Naive thymus-derived CD4-positive, alpha-beta T cell (primary cell): ENCODE measurements at places on chromosomes 11 and 22.

DNA sequence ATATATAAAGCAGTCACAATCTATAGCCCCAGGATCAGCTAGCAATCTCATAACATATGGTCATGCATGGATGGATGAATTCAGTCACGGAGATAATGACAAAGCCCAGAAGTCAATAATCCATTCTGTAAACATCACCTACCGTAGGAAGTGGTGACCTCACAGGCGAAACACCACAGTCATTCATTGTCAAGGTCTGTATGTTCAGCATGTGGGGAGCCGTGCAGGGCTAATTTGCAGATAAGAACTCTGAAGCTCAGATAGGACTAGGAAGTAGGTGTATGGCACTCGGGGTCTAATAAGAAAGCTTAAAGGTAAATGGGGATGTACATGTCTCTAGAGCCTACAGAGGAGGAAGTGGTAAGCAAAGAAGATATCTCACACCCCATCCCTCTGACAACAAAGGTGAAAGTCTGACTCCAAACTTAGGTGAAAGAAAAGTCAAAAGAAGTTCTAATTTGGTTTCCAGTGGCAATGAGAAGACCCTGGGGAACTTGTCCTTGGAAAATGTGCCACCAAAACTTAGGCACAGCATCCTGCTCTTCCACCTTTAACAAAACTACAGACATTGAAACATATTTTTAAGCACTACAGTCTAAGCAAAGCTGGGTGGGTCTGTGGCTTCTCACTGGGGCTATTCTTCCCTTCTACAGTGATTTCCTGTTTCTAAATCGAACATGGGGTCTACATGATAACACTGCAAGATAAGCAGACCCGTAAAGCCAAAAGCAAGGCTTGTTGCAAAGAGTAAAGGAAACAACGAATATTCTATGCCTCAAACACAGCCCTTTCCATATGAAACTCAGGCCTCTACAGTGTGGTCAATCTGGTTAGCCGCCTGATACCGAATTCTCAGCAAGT lies 5.2 kb downstream of the CRTAM start:
- peak; percentile 53 for DNase-seq

GRCh38 chr11:43819926-43820325 lies 60.7 kb upstream of the ALKBH3 start:
- DNase-seq: no peak

DNA sequence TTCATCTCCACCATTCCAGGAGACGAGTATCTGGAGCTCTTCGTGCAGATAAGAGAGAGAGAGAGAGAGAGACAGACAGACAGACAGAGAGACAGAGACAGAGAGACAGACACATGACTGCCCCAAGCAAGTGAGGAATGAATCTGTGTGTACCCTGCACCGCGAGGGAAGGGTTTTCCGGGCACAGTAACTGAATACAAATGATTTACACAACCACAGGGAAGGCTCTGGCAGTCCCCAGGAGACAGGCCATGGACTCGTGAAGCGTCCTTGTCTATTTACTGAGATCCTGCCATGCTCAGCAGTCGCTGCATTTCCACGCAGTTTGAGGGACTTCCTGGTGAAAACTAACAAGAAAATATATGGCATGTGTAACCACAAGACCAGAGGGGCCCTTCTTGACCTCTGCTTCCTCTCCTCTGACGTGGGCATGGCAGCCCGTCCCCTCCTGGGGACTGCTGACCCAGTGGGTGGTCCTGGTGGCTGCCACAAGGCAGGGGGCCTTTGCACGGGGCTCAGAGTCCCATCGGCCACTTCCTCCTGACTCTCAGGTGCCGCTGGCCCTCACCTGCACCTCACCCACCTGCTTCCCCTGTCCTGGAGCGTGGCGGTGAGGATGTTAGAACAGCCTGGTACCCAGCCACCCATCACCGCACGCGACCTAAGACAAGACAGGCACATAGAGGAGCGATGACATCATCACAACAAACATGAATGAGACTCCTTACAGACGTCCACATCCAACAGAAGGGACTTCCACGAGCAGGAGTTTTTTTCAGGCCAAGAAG lies 75.9 kb downstream of the PHF21B start:
- DNase-seq: no peak

- DNase-seq: no peak
Measured at GRCh38 chr11:125148743-125149142, 15.8 kb upstream of the PKNOX2 start.

DNA sequence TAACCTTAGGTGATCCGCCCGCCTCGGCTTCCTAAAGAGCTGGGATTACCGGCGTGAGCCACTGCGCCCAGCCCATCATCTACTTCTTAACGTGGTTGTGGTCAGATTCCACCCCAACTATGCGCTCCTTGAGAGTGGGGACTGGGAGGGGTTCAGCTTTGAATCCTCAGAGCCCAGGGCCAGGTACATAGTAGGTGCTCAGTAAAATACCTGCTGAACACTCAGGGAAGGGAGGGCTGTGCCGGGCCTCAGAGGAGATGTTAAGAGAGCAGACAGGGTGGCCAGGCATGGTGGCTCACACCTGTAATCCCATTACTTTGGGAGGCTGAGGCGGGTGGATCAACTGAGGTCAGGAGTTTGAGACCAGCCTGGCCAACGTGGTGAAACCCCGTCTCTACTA lies 1.2 kb upstream of the LGALS1 start:
- DNase-seq: no peak

DNA sequence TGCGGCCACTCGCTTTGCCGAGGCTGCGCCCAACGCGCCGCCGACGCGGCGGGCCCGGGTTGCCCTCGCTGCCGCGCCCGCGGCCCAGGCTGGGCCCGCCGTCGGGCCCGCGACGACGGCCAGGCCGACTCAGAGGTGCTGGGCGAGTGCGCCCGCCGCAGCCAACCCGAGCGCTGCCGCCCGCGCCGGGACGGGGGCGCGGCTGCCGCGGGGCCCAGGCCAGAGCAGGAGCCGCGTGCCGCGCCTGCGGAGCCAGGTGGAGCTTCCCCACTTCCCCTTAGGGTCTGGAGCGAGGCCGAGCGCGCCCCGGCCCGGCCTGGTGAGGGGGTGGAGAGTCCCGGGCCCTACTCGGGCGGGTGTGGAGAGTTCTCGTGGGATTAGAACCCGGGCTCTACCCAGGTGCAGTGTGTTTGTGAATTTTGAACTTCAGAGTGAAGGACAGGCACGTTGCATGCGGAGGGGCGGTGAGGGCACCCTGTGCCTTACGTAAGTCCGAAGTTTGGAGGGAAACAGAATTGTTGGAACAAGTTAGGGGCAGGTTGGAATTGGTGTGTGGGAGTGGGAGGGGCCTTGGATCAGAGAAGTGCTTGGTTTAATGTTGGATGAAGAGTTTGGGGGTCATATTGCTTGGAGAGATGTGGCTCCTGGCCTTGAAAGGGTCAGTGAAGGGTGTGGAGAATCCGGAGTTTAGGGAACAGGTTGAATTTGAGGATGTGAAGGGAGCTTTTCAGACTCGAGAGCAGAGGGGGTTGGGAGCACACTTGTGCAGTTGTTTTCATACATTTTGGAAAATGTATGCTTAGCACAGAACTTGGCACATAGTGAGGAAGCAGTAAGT lies 697 bp downstream of the RNF169 start:
- DNase-seq: peak; percentile 46

GRCh38 chr11:61494381-61494961 lies 14.1 kb upstream of the LRRC10B start:
- DNase-seq: no peak

GRCh38 chr22:50716290-50717024 lies 21.5 kb upstream of the ACR start:
- DNase-seq: no peak

- no peak for DNase-seq
Measured at GRCh38 chr11:115556984-115557383, 52.8 kb upstream of the CADM1 start.

- DNase-seq: no peak
Measured at GRCh38 chr11:10478574-10479550, 23.8 kb downstream of the AMPD3 start.

DNA sequence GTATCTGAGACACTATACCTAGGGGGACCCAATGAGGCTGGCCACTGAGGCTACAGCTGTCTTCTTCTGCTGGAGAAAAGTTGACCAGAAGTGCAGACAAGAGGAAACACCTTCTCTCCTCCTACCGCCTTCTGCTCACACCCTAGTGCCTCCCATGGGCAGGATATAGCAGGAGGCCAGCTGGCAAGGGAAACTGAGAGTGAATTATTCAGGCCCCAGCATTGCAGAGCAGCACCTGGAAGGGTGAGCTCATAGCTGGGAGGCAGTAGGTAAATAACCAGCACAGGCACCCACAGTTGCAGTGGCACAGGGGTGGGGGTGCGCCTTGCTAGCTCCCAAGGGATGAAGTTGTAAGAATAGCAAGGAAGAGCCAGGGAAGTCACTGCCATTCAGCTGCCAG lies 267.4 kb upstream of the NCAM1 start:
- DNase-seq: no peak

GRCh38 chr11:5547982-5548381 lies 358 bp downstream of the OR52H1 start:
- DNase-seq: no peak

- DNase-seq: no peak
Measured at GRCh38 chr22:25701056-25701780, 40.8 kb upstream of the MYO18B start.

GRCh38 chr22:23835484-23836144 lies 3.2 kb downstream of the DERL3 start:
- DNase-seq: no peak

GRCh38 chr22:30880847-30881246 lies 87.7 kb downstream of the MORC2 start:
- no peak for DNase-seq

DNA sequence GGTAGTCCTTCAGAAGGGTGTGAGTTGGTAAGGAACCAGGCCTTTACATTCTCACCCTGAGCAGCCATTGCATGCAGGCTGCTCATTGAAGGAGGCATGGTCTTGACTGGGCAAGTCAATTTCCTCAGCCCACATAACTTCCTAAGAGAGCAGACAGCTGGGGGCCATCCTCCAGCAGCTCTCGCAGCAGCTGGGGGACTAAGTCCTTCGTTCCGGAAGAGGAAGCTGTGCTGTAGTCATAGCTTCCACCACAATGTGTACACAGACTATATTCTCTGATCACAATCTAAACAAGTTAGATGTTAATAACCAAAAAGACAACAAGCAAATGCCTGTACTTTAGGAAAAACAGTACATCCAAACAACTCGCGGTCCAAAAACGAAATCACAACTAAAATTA lies 30.1 kb upstream of the MPPED1 start:
- DNase-seq: no peak

DNA sequence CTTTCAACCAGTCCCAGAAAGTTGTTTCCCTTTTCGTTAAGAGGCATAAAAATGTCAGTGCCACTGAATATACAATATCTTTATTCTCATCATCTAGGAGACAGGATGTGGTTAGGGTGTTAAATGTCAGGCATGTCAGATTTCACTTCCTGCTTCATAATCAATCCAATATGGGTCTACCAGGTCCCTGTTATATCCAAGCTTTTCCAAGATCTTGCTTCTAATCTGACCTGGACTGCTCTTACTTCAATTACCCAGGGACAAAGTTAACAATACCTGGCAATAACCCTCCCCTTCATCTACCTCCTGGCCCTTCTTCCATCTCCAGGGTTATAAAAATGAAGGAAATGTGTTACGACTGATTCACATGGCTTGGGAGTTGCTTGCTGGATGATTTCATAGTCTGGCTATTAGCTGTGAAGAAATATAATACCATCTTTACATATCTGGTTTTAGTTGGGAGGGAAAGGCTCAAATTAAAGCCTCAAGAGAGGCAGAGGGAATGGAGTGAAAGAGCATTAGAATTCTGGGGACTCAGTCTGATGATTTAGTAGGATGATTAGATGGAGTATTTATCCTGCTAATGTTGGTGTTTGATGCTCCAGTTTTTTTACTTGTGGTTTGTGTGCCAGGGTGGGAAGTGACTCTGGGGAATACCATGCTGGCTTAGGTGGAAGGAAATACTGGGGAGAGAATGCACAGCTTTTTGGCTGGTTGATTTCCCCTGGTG lies 534.3 kb downstream of the ETS1 start:
- peak; percentile 66 for DNase-seq

- DNase-seq: no peak
Measured at GRCh38 chr11:48103621-48104567, 112.7 kb upstream of the OR4B1 start.

DNA sequence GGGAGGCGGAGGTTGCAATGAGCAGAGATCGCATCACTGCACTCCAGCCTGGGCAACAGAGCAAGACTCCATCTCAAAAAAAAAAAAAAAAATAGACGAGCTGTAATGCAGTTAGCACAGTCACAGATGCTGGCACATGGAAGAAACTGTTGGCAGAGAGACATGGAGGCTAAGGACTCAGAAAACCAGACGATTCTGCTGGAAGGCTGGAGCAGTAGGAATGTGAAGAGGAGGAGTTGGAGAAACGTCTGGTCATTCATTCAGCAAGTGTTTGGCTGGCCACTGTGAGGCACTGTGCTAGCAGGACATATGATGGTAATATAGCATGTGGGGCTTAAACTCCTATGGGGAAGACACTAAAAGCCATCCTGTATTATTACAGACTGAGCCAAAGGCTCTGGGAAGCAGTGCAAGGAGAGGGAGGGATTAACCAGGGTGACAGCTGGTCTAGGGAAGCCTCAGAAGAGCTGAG lies 5.0 kb downstream of the UQCR10 start:
- no peak for DNase-seq

DNA sequence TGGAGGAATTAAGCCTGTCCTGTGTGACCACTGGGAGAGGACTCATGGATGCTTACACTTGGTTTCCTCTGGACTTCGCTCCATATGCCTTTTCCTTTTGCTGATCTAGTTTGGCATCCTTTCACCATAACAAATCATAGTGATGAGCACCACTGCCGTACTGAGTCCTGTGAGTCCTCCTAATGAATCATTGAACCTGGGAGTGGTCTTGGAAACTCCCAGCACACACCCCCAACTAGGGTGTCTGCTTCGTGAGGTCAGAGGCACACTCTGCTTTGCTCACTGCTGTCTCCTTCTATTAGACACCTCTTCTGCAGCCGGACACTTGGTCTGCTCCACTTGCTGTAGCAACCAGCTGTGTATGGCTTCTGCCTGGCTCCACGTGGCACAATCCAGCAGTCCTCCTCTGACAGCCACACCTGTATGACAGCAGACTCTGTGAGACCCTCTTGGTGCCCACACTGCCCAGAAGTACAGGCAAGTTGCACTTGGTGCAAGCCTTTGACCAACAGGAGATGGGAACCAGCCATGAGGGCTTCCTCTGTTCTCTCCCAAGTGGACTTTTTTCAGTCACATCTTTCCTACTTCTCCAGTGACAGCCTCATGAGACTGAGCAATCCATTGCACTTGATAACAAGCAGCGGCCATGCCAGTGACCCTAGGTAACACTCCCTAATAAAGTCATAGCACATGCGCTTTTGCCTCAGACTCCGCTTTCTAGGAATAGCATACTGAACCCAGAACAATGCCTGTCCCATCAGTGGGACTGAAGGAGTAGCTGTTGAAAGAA lies 65.0 kb upstream of the HMGXB4 start:
- no peak for DNase-seq

GRCh38 chr11:66800720-66801428 lies 42.4 kb upstream of the RCE1 start:
- DNase-seq: no peak

GRCh38 chr22:27844256-27844655 lies 42.7 kb upstream of the MN1 start:
- DNase-seq: no peak
